ENCODE measurements at places on chromosomes 7 and 10. TPM values are rescaled to one million over a fixed set of nuclear protein-coding genes. Genes with fewer than 3 reads are reported as not detected.

The FIS1 gene
- 308 TPM for total RNA-seq

The EVX1 gene
- not detected for total RNA-seq

The PRXL2A gene
- 13.0 TPM for total RNA-seq

The PTF1A gene
- not detected for total RNA-seq

The MRLN gene
- total RNA-seq, result not detected

The ACTR3C gene
- total RNA-seq, result 4.6 TPM

The OR2A42 gene
- total RNA-seq, result not detected

The TAS2R4 gene
- total RNA-seq, result not detected

The PLXDC2 gene
- 4.3 TPM for total RNA-seq

The UTF1 gene
- not detected for total RNA-seq

The MYO3A gene
- not detected for total RNA-seq

The MSMB gene
- total RNA-seq, result not detected

The CRTAC1 gene
- total RNA-seq, result not detected

The PPP1R3C gene
- 22.5 TPM for total RNA-seq

The AGR2 gene
- total RNA-seq, result not detected

The C7orf57 gene
- total RNA-seq, result 0.18 TPM

The C10orf67 gene
- 0.53 TPM for total RNA-seq

The ZNF736 gene
- total RNA-seq, result 3.2 TPM

The MYL10 gene
- not detected for total RNA-seq

The IFIT1B gene
- total RNA-seq, result not detected

The C10orf143 gene
- under 0.01 TPM for total RNA-seq

The GATA3 gene
- 0.29 TPM for total RNA-seq

The NANOS1 gene
- total RNA-seq, result under 0.01 TPM

The MAGI2 gene
- 1.7 TPM for total RNA-seq

The SLC25A40 gene
- total RNA-seq, result 8.7 TPM

The INSYN2A gene
- total RNA-seq, result under 0.01 TPM

The LIPJ gene
- not detected for total RNA-seq

The SYT15 gene
- total RNA-seq, result not detected

The CCDC146 gene
- total RNA-seq, result under 0.01 TPM

The TRPV5 gene
- total RNA-seq, result not detected

The PDE6C gene
- not detected for total RNA-seq

The CFAP46 gene
- total RNA-seq, result 0.53 TPM

The OPN4 gene
- total RNA-seq, result not detected

The ZSCAN21 gene
- total RNA-seq, result 11.3 TPM

The KLF14 gene
- total RNA-seq, result not detected

The CTAGE4 gene
- 0.71 TPM for total RNA-seq
